Activated T-helper 1 cell treated with Interleukin-2 at 50 U/mL for 16 hours (primary cell): ENCODE measurements at places on chromosomes 11 and 22.

DNA sequence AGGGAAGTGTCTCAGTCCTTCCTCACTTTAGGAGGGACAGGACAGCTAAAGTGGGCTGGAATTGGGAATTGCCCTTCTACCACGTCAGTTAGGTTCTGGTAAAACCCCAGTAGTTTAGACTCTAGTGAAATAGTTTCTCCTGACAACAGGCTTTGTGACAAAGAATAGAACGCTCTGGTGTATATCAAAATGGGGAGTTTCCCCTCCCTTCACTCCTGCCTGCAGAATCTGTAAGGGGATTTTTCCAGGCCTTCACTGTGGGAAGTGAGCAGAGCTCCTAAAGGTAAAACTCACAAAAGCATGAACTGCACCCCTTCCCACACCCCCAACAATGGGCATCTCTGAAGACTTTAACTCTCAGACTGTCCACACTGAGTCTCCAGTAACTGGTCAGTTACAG lies 460.9 kb upstream of the LRRC4C start:
- no peak for DNase-seq

GRCh38 chr22:36257948-36258670 lies 5.2 kb downstream of the APOL1 start:
- no peak for DNase-seq

DNA sequence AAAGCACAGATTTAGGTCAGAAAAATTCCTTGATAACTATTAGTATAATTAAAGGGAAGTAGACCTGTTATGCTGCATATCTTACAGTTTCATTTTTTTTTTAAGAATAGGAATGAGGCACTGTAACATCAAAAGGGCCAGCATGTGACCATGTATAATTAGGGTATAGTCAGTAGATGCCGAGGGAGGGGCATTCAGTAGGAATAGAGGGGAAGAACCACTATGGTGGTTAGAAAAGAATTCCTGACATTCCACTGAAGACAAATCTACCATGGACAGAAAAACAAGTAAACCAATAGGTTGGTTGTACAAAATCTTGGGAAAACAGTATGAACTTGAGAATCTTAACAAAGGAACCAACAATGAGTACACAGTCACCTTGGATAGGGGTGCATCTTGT lies 78.4 kb upstream of the CCDC179 start:
- DNase-seq, result no peak

- DNase-seq, result no peak
These were observed 52.4 kb downstream of the TECTA start for GRCh38 chr11:121153472-121153871.

- DNase-seq, result no peak
These were observed 16.3 kb upstream of the RASL10A start for GRCh38 chr22:29331658-29332300.

DNA sequence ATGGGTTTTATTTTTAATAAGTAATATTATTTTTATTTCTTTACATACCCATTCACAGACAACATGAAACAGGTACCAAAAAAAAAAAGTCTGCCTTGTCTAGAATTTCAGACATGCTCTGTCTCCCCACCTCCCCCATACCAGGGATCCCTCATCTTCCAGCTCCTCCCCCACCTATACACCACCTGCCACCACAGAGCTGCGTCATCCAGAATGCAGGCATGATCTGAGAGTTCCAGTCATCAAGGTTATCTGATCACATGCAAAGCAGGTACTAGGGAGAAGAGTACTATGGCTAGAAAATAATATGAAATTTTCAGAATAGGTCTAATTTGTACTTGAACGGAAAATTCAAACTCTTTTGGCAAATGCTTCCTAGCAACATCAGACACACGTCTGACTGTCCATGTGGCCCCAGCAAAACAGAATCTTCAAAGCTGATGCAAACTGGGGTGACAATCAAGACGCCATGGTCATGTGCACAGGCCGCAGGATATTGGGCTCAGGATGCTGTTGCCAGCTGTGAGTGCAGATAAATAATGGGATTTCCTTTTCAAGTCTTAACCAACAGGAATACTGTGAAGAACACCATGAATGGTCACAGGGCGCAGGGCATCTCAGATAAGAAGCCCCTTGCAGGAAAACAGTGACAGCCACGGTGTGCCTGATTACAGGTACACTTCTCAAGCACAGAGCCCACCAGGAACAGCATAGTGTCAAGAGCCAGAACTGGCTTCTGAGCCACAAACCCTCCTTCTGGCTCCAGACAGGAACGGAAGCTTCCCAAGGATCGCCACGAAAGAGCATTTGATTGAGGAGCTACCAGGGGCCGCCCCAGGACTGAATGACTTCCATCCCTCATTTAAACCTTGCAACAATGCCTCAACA lies 169.5 kb downstream of the EFCAB6 start:
- no peak for DNase-seq

DNA sequence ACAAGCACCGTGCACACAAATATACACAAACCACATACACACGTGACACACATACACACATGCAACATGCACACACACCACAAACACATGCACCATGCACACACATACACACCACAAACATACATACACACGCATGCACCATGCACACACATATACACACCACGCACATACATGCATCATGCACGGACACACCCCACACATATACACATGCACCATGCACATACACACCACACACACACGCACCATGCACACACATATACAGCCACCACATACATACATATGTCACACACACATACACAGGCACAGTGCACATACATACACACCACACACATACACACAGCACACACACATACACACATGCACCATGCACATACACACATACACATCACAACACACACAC lies 12.7 kb upstream of the B4GALNT4 start:
- DNase-seq, result no peak

- no peak for DNase-seq
These were observed 146.7 kb downstream of the CTTN start for GRCh38 chr11:70544774-70545609.

GRCh38 chr11:119403021-119403420 lies 20.0 kb downstream of the THY1 start:
- DNase-seq, result no peak

- DNase-seq, result no peak
These were observed 1319.9 kb downstream of the LRRC4C start for GRCh38 chr11:40139536-40139935.

GRCh38 chr11:75770102-75770501 lies 1.5 kb downstream of the DGAT2 start:
- no peak for DNase-seq

DNA sequence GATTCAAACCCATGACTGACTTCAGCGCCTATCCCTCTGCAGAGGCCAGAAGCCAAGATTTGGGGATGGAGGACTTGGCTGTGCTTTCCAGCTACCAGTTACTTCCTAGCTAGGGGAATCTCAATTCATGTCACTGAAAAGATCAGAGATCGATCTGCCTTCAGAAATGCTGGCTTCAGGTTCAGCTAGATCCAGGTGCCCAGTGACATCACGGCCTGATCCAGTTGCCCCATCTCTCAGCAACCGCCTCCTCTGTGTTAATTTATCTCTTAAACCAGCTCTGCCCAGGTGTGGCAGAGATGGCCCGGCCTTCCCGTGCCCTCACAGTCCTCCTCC lies 24.2 kb downstream of the CYTH4 start:
- DNase-seq, result no peak

GRCh38 chr11:117824571-117825537 lies at the start of gene FXYD2:
FXYD2 (minus strand) TSS chr11:117824744; CDS start chr11:117824678, 66 bp downstream.
- DNase-seq, result no peak

DNA sequence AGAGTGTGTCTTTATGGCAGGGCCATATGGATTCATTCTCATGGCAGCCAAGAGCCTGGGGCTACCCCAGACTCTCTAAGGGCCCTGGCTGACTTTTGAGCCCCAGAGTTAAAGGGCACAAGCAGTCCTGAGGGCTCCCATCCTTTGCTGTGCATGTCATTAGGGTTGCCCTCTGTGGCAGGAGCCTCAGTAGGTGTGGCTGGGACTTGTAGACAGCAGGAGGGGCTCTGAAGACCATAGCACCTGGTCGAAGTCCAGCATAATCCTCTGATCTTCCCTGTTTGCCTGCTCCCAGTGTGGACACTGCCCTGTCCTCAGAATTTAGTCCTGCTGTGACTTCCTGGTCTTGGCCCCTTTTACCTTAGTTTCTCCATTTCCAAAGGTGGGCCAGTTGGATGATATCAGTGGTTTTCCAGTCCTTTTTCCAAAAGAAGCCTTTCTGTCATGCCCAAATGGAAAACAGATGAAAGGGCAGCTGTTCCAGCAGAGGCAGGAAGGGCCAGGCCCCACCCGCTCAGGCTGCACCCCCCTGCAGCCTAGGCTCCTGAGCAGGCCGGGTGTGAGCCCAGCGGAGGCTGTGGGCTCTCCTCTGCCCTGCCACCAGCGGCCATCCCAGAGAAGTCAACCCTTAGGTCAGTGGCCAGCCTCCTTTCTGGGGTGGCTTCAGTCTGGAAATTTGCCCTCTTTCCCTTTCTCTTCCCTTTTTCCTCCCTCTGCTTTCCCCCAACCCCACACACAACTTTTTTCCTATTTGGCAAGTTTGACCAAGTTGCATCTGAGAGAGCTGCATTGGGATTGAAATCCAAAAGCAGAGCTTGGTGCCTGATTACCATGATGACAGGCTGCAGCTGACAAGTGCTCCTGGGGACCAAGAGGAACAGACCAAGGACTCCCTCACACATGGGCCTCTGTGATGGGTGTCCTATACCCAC lies 32.8 kb upstream of the SUSD2 start:
- DNase-seq, result no peak

DNA sequence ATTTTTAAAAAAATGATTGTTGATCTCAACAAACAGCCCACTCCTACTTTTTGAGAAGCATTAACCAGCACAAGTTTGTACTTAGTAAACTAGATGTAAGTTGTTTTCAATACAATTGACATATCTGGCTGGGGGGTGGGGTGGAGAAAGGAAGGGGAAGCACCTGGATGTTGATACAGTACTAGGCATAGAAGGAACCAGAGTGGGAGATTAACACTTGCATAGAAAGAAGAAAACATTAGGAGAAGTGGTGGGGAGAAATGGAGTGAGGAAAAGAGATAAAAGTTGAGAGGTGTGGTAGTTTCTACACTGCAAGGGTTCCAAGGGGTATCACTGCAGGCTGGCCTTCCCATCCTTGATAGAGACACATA lies 10.6 kb upstream of the GAB2 start:
- DNase-seq, result no peak

DNA sequence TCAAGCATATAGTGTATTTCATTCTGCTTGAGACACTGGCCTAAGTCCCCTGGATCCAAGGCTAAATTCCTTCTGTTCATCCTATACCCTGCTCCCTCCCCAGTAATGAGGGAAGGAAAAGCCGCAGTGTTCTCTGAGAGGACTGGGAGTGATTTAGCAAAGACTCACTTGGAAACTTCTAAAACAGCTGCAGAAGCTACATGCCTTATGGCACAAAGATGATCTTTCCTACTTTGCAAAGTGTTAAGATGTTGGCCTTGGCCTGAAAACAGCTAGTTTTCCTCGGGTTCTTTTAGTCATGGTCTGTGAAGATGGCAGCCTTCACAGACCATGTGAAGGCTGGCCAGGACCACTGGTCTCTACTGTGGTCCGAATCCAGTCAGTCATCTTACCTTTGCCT lies 65.7 kb downstream of the ABTB2 start:
- DNase-seq, result no peak

DNA sequence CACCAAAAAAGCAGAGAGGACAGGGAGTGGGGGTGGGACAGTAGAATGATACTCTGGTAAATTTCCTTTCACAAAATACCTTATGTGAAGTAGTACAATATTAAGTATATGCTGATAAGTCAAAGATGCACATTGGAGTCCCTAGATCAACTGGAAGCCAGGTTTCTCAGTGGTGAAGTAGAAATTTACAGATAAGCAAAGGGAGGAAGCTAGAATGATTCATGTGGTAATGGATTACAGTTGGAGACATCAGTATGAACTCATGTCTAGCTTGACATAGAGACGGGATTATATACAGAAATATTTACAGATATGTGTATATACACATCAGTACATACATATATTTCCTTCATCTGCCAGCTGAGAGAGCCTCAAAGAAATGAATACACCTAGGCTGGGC lies 21.5 kb downstream of the PLEKHB1 start:
- DNase-seq, result no peak

DNA sequence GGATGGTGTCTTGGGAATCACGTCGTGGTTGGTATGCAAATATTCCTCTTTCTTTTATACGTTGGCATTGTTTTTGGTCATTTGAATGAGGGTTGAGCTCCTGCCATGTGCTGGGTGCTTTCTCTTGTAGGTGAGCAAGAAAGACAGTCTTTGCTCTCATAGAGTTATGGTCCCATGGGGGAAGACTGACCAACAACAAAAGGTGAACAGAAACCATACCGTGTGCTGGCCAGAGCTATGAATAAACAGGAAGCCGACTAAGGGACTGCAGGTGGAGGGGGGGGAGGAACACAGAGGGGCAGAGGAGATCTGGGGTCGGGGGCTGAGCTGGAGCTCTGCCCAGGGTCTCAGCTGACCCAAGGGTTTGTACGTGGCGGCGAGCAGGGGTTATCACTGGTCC lies 245.3 kb downstream of the CTTN start:
- no peak for DNase-seq

DNA sequence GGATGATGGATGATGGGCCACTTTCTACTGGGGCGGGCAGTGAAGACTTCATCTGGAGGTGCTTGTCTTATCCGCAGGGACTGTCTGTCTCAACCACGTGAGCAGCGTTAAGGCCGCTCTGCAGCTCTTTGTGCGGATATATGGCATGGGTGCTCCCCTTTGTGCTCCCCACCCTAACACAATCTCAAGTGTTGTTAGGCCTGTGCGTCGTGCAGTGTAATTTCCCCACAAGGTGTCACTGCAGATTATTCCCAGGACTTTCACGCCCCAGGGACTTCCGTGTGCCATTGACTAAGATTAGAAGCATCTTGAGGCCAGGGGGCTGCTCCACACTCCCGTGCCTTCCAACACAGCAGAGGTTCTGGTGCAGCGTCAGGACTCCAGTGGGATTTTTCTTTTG lies 65.3 kb downstream of the TBC1D22A start:
- no peak for DNase-seq

DNA sequence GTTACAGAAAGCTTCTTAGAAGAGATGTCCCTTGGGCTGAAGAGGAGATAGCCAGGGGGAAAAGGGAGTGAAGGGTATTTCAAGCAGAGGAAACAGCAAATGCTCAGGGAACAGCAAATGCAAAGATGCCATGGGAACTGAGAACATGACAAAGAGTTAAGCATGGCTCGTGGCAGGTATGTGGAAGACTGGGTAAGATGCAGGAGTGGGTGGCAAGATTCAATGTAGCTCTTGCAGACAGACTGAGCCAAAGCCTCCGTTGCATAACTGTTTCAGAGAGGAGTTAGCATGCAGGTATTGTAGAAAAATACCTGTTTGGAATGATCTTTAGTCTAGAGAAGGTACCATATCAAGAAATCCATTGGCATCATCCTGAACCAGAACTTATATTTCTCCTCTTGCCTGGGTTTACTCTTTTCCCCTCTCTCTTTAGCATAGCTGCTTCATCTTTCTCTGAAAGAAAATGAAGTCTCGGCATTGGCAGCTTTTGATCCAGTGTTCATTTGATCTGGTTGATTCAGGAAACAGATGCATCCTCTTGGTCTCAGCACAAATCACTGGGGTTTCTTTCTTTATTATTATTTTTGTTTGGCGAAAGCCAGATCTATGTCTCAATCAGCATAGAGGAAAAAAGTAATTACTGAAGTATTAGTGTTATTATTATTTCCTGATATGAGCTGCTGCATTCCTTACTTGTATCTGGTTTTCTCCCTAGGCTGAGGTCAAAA lies 41.7 kb upstream of the NUP160 start:
- DNase-seq, result no peak
